AG10803 (cell line): ENCODE measurements at places on chromosomes 11 and 22.

GRCh38 chr11:33089776-33090175, 50.4 kb downstream of the TCP11L1 start:
- peak; percentile 3 for DNase-seq

- no peak for DNase-seq
Measured at GRCh38 chr22:22954656-22955055, 67.0 kb downstream of the IGLL5 start.

DNA sequence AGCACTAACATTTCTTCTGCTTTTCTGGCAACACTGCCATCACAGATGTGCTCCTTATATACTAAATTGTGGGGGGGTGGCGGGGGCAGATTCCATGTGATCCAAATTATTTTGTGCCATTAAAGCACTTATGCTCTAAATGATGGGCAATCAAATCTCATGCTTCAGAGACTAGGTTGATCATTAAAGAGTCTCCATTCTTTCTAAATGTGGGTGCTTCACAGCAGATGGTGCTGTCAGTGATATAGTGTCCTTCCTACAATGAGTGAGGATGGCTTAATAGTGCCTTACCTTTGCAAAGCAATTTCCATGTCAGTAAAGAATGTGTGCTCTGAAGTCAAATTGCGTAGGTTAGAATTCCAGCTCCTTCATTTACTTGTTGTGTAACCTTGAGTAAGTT, 589.8 kb downstream of the ETS1 start:
- DNase-seq: no peak

DNA sequence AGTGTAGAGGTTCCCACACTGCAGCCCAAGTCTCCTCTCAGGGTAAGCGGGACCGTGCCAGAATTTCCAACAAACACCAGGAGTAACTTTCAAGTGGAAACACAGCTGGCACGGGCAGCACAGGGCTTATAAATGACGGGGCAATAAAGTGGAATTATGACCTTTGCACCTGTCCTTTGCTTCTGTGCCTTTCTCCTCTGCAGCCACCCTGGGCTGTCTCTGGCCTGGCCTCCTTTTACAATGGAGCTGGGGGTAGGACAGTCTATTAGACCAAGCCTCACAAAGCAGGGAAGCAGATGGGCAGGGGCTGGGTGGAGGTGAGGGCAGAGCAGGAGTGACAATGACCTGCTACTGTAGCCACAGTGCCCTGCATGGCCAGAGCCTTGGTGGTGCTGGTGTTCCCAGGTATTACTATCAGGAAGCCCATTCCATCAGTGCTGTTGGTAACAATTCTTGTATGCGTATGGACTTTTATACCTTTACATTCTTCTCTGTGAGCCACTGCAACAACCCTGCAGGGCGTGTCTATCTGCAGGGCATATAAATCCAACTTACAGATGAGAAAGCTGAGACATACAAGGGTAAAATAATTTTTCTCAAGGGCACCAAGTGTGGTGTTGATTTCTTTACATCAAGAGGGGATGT, 387.8 kb downstream of the CTTN start:
- no peak for DNase-seq

DNA sequence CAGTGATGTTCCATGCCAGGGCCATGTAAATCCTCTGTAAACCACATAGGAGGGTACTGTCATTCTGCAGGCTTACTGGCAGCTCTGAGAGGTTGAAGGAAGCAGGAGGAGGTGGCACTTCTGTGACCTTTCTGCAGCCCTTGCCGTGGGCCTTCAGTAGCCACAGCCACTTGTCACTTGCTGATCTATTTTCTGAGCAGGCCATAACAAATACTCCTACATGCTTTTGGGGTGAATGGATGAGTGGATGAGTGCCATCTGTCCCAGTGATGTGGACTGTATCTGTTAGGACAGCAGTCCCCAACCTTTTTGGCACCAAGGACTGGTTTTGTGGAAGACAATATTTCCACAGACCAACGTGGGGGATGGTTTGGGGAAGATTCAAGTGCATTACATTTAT, 10.2 kb downstream of the B3GNT6 start:
- DNase-seq: no peak

DNA sequence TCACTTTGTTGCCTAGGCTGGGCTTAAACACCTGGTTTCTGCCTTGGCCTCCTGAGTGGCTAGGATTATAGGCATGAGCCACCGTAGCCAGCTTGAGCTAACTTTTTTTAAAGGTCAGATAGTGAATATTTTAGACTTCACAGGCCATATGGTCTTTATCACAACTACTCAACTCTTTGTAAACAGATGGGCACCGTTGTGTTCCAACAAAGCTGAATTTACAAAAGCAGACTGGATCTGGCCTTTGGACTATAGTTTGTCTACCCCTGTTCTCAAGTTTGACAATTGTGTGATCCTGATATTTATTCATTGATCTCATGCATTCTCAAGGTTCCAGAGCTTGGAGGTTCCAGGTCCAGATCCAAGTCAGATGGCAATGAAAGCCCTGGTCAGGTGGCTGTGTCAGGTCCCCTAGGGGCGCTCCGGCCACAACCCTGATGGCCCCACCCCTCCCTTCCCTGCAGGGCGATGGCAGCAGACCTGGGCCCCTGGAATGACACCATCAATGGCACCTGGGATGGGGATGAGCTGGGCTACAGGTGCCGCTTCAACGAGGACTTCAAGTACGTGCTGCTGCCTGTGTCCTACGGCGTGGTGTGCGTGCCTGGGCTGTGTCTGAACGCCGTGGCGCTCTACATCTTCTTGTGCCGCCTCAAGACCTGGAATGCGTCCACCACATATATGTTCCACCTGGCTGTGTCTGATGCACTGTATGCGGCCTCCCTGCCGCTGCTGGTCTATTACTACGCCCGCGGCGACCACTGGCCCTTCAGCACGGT, 15.8 kb downstream of the P2RY2 start:
- DNase-seq: no peak

GRCh38 chr22:24420072-24420976, 7.1 kb upstream of the ADORA2A start:
- no peak for DNase-seq

- DNase-seq: no peak
Measured at GRCh38 chr11:19651653-19652052, 61.0 kb upstream of the NAV2 start.

DNA sequence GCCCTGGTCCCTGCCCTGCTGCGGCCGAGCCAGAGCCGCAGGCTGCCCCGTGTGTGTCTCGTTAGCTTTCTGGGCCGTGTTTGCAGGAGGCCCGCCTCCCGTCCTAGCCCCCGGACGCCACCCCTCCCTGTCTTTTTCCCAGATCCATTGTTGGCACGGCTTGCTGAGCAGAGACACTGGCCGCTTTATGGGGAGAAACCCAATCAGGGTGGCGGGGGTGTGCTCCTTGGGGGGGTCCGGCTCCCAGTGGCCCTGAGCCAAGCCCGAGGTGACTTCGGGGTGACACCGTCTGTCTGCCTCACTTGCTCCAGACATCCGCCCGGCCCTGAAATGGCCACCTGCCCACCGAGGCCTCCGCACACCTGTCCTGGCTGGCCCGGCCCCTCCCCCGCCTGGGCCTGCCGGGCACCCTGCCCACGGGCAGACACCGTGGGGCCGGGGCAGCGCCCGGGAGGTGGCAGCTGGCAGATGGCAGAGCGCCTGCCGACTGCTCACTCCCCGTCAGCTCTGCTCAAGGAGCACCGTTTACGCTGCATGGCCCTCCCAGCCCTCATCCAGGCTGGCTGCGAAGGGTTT, 43.1 kb upstream of the PPARA start:
- DNase-seq: no peak

DNA sequence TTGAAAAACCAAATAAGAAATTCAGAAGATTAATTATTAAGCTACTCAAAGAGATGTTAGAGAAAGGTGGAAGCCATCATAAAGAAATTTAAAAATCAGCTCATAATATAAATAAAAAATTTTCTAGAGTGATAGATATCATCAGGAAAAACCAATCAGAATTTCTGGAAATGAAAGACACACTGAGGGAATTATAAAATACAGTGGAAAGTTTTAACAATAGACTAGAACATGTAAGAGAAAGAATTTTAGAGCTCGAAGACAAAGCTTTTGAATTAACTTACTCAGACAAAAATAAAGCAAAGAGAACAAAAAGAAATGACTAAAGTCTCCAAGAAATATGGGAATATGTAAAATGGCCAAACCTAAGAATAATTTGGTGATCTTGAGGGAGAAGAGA, 1926.9 kb upstream of the RAG2 start:
- no peak for DNase-seq

DNA sequence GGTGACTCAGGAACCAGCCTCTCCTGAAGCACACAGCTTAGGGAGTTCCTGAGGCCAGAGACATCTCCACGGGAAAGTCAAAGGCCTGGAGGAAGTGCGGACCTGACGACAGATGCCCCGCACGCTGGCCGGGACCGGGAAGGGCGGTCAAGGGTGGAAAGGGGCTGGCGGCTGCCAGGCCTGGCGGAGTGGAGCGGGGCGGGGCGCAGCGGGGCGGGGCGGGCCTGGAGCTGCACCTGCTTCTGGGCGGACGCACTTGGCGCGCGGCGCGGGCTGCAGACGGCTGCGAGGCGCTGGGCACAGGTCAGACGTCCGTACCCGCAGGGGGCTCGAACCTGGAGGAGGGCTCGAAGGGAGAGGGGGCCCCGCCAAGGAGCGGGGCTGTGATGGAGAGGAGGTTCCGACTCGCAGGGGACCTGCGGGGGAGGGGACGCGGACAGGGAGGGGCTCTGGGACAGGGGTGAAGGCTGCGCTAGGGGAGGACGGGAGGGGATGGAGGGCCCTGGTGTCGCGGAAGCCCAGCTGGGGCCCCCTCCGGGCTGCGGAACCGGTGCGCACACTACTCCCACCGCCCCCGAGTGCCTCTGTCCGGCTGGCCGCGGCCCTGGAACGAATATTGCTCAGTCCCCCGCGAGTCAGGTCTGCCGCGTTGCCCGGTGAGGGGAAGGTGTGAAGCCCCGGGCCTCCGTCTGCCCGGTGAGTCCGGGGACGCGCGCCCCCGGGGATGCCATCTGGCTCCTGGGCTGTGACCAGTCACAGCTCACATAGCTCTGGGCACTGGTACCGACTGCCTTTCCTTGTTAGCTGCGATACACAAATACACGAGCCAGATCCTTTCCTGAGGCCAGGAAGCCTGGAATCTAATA, at the start of gene TMEM45B:
Gene TMEM45B (plus strand): TSS at position 253 of the 866 bp plus-strand sequence. CDS start 36,635 bp downstream, outside the sequence.
- no peak for DNase-seq

GRCh38 chr11:3755151-3755550, 42.2 kb downstream of the NUP98 start:
- no peak for DNase-seq

DNA sequence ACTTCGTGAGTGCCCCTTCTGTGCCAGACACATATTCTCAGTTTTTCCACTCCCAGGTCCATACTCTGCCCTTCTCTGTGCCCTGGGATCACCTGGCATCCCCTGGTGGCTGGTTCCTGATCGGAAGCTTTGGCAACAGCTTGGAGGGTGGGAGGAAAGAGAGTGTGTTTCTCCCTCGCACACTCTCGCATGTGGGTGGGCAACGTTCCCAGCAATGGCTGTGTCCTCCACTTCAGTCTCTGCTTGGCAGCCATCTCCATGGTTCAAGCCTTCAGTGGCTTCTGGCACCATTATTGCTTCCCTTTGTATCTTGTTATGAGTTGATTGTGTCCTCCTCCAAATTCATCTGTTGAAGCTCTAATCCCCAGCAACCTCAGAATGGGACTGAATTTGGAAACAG, 342.7 kb upstream of the SYN3 start:
- DNase-seq: no peak

DNA sequence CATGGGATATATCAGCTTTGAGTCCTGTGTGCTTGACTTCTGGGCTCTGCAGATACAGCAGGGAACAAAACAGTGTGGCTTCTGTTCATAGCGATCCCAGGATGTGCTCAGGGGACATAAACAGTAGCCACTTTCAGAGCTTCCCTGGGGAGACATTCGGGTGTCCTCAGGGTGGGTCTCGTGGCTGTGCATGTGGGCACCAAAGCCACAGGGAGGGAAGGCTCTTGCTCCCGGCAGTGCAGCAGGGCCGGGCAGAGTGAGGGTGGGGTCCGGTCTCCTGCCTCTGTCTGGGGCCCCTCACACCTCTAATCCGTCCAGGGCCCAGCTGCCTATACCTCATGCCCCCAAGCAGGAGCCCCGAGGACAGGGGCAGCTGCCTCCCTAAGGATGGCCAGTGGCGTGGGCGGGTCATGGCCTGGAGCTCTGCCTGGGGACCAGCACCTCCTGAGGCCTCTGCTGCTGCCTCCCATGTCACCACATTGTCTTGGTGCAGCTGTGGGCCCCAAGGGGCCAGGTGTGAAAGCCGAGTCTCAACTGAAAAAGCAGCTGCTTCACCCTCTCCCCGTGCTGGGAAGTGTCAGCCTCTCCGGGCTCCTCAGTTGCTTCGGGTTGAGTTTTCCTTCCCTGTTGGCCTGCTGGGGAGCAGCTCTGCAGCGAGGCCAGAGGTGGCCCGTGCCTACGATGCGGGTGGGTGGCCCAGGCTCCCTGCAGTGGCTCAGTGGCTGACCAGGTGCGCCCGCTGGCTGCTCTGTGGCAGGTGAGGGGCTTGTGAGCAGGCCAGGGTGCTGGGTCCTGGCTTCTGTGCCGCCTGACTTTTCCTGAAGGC, 3.8 kb downstream of the TPCN2 start:
- no peak for DNase-seq

- DNase-seq: no peak
Measured at GRCh38 chr11:9144828-9145227, 53.4 kb upstream of the SCUBE2 start.

- DNase-seq: no peak
Measured at GRCh38 chr11:1949302-1949701, 2.2 kb downstream of the MRPL23 start.

DNA sequence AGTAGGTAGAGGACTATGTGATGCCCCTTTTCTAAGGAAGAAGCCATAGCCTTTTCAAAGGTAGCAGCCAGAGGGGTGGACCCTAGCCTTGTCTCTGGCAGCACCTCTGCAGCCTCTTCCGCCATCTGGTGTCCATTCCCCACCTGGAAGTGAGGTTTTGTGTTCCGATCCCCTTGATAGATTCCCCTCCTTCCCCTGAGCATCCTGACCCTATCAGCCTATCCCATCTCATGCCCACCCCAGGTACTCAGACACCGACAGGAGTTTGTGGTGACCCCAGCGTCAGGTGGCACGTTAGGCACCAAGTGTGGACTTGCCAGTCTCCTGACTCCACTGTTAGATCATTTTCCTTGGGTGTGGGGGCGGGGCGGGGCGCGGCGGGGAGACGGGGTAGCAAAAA, 398 bp upstream of the FAM89B start:
- no peak for DNase-seq

DNA sequence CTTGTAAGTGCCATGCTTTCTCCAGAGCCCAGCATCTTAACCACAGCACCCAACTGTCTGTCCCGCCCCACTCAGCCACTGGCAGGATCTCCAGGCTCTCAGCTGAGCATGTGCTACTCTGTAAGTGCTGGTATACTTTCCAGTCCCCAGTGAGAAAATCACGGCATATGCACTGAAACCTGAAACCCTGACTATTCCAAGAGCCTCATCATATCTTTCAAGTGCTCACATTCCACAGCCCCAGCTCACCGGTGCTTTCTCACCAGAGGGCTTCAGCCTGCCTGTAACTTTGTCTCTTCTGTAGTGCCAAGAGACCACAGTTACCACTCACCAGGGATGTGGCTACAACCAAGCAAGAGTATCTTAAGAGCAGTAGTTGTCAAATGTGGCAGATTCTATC, 24.4 kb upstream of the PAMR1 start:
- DNase-seq: peak; percentile 97

- peak; percentile 63 for DNase-seq
Measured at GRCh38 chr22:36385491-36386350, 2.0 kb downstream of the MYH9 start.
